ENCODE measurements at places on chromosomes 13 and 19.

DNA sequence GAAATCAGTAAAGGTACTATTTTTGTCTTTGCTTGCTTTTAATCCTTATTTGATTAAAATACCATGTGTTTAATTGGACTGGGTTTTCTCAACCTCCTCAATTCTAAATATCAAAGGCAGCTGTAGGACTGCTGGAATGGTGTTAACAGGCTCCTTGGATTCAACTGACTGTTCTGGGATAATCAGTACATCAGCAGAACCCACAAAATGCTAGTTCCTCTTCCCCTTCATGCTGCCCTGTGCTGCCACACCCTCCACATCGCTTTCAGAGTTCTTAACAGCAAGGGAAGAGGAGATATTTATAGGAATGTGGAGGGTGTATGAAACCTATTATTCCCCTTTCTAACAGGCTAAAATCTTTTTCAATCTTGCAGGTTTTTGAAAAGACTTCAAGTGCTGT, 82.4 kb downstream of the KCTD12 start:
- no peak overlapping the region for H3K4me3 ChIP-seq
- no peak for DNase-seq
- H3K27ac ChIP-seq = no peak overlapping the region
- H3K36me3 ChIP-seq = no peaks in the 10 kb centered on the region
- H3K4me1 ChIP-seq = no peaks in the 10 kb centered on the region
- H3K27me3 ChIP-seq = peaks cover 4% of the 10 kb centered on the region

GRCh38 chr13:84362777-84363176, 480.5 kb upstream of the SLITRK1 start:
- no peak for DNase-seq
- H3K36me3 ChIP-seq = no peaks in the 10 kb centered on the region
- H3K27me3 ChIP-seq = no peaks in the 10 kb centered on the region
- no peak overlapping the region for H3K27ac ChIP-seq

- H3K36me3 ChIP-seq = no peaks in the 10 kb centered on the region
- DNase-seq = no peak
- H3K4me1 ChIP-seq = no peaks in the 10 kb centered on the region
- no peak overlapping the region for H3K4me3 ChIP-seq
- H3K27ac ChIP-seq = no peak overlapping the region
- no peaks in the 10 kb centered on the region for H3K27me3 ChIP-seq
Observed at GRCh38 chr13:44748439-44748838, 172.3 kb upstream of the TSC22D1 start.

DNA sequence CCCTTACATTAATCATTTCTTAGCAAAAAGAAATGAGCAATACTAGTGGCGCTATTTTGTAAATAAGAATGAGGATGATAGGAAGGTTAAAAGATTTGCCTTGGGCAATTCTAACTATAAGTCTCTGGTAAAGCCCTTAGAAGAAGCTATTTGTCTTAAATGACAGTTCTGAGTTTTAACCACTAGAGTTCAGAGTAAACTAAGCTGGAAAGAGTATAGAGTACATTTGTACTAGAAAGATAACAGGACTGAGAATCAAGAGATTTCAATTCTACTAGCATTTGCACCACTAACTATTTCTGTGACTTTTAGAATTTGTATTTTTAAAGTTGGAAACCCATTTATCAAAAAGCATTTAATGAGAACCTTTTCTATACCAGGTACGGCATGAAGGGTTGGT, 750.3 kb downstream of the OLFM4 start:
- DNase-seq = no peak
- no peak overlapping the region for H3K4me3 ChIP-seq
- H3K36me3 ChIP-seq = no peaks in the 10 kb centered on the region
- H3K4me1 ChIP-seq = peaks cover 7% of the 10 kb centered on the region

Measured in naive thymus-derived CD8-positive, alpha-beta T cell (primary cell).